ENCODE measurements at places on chromosomes 16 and 17.

GRCh38 chr16:11253009-11253994 is 2.7 kb downstream of the SOCS1 start:
- peak; percentile 68 for DNase-seq

DNA sequence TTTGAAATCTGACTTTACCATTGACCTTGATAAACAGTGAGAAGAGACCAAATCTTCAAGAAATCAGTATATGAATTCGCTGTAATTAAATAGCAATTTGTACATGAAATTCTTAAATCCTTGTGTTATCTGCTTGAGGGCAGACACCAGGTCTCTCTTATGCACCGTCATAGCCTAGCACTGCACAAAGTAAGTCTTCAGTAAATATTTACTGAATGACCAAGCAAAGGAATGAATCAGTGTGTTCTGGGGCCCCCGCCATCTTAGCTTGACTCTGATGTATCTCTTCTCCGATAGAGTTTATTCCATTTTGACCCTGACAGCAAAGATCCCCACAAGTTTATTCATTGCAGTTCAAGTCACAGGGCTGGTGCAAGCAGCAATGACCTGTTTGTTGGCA is 328.0 kb downstream of the TMEM114 start:
- no peak for DNase-seq

GRCh38 chr17:21174713-21175112 is 39.2 kb downstream of the TMEM11 start:
- DNase-seq = no peak

DNA sequence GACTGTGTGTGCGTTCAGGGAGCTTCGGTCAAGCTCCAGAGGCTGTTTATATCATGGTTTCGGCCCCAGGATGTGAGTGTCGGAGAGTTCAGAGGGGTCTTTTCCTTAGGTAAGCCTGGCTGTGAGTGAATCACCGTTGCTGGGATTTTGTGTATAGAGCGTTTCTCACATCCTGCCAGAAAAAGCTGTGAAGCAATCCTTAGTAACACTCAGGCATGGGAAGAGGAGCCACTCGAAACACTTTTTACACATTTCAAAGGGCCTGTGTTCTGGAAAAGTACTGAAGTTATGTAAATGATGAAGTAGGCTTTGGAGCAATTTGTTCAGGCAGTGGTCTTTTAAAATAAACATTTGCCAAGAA is 662 bp downstream of the PGS1 start:
- no peak for DNase-seq

DNA sequence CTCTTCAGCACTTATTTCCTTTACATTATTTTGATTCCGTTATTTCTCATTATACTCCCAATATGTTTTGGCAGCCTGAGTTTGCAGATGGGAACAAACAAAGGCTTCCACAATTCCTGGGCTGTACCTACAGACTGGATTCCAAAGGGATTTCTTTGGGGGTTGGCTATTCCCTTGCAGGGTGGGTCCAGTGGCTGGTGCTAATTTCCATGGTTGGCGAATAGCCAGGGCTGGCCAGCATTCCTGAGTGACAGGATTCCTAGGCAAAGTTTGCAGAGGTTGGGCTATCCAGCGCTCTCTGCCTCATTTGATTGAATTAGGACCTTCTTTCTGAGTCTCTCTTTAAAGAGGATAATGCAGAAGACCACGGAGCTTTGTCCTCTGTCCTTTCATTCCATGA is 207.4 kb downstream of the MAF start:
- no peak for DNase-seq

DNA sequence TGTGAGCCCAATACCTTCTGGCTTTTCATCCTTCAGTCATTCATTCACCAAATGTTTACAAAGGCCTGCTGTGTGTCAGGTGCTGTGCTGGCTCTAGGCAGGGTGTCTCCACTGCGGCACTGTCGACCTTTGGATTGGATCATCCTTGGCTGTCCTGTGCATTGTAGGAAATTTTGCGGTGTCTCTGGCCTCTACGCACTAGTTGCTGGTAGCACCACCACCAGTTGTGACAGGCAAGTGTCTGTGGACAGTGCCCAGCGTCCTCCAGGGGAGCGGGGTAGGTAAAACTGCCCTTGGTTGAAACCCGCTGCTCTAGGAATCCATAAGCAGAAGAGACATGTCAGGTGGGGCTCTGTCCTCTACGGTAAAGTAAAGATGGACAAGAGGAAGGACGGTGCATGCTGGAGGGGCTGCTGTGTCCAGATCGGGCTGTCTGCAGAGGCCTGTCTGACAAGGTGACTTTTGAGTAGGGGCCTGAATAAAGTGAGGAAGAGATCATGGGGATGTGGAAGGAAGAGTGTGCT is 123.7 kb downstream of the SNX29 start:
- no peak for DNase-seq

DNA sequence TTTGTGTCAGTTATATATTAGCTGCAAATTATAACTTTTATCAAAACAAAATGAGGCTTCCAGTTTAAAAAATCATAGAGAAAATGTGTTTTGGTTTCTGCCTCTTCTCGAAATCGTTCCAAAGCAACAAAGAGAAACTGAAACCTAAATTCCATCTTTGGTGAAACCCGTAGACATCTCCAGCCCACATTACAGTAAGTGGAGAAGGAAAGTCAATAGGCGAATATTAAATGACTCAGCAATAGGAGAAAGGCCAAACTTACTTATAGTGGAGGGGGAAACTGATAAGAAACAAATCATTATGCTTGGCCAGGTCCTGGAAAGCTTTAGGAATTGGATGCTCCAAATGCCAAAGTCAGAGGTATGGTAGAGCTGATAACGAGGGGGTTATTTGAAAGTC is 103.0 kb upstream of the SHISA6 start:
- no peak for DNase-seq

GRCh38 chr17:40355804-40356758 is 8.5 kb downstream of the GJD3 start:
- DNase-seq = no peak

DNA sequence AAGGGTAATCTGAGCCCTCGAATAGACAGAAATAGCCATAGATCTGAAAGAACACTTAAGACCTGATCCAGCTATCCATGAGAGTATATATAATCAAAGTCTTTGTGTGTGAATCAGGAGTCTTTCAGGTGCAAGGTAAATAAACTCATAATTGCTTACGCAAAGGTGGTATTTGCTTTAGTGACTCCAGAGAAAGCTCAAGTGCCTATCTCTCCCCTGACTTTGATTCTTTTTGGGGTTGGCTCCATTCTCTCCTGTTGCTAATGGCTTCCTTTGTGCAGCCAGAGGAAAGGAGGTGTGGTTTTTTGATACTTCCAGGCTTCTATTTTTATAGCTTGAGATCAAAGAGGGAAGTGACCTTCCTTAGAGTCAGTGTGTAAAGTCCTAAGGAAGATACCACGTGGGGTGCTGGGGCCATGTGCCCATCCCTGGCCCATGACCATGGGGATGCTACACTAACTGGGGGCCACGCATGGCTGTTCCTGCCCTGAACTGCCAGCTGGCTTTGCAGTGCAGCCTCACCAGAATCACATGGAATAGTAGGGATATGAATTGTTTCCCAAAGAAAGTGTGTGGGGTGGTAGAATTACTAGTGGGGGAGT is 45.8 kb downstream of the TENT4B start:
- no peak for DNase-seq

DNA sequence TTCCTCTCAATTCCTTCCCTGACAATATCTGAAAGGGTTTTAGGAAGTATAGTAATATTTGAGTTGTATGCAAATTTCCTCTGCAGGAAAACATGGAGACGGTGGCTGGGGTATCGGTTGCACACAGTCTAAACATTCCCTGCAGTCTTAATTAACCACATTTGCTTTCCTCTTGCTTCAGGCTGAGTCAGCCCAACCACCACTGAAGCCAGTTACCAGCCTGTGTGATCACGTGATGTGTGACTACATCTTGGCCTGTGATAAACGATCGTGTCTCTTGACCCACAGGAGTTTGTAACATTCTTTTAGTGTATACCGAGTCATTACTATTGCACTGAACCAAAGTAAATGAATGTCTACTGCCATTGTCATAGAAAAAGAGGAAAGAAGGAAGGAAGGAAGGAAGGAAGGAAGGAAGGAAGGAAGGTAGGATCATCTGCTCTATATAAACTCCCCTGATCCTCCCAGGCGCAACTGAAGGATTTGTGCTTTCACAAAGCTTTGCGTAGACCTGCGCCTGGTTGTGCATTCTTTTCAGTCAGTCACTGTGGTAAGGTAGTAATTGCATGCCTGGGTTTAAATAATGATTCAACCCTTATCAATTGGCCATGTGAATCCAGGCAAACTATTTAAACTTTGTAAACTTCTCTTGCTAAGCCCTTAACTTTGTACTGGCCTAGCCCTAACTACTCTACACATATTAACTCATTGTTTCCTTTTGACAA is 280.6 kb upstream of the SALL1 start:
- DNase-seq = no peak

DNA sequence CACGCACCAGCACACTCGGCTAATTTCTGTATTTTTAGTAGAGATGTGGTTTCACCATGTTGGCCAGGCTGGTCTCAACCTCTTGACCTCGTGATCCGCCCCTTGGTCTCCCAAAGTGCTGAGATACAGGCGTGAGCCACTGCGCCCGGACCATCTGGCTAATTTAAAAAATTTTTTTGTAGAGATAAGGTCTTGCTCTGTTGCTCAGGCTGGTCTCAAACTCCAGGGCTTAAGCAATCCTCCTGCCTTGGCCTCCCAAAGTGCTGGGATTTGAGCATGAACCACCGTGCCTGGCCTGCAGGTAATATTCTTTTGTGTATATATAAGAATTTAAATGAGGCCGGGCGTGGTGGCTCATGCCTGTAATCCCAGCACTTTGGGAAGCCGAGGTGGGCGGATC is 115.0 kb downstream of the RPTOR start:
- DNase-seq = no peak

GRCh38 chr16:70482624-70483023 is 28.2 kb downstream of the FCSK start:
- no peak for DNase-seq

GRCh38 chr17:57665128-57665527 is 80.0 kb downstream of the CCDC182 start:
- DNase-seq = no peak

- no peak for DNase-seq
These were observed 7.6 kb upstream of the LCAT start for GRCh38 chr16:67951485-67951884.

DNA sequence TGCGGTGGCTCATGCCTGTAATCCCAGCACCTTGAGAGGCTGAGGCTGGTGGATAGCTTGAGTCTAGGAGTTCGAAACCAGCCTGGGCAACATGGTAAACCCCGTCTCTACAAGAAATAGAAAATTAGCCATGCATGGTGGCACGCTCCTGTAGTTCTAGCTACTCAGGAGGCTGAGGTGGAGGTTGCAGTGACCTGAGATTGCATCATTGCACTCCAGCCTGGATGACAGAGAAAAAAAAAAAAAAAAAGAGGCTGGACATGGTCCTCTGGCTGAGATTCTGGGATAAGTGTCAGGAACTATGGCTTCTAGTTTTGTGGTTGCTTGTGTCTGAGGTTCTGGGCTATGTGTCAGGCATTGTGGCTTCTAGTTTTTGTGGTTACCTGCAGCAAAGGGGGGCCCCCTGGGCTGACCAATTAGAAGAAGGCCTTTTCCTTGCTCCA is 7.0 kb downstream of the KSR1 start:
- DNase-seq = no peak

DNA sequence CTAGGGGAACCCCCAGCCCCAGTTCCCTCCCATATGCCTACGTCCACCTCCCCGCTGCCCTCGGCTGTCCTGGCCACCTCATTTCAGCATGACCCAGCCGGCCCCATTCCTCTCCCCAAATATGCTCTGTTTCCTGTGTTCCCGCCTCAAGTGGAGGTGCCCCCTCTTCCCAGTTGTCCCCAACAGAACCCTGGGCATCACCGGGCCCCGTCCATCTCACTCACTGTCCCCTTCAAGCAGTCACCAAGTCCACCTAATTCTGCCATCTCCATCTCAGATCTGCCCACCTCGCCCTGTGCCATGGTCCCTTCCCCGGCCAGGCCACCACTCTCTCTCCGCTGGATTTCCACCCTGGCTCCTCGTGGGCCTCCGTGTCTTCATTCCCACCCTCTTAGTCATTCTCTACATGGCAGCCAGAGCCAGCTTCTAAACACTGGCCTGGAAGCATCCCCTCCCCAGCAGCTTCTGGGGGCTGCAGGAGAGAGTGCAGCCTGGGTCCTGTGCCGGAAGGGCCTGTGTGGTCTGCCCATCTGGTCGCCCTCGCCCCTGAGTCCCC is 12.8 kb downstream of the CDK3 start:
- no peak for DNase-seq

DNA sequence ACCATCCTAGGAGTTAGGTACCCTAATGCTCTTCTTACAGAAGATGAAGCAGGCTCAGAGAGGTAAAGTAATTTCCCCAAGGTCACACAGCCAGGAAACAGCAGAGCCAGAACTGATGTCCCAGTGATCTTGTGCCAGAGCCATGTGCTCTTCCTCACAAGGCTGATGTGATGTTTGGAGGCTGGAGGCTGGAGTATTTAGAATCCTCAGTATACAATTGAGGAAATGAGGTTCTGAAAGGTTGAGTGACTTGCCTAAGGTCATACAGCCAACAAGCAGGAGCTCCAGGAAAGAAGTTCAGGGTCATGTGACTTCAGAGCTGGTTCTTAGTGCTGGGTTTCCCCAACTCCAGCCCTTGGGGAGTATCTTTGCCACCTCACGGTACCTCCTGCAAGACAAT is 18.5 kb downstream of the ITPRIPL2 start:
- DNase-seq = no peak

GRCh38 chr16:54654429-54654828 is 276.2 kb upstream of the IRX5 start:
- DNase-seq = no peak

DNA sequence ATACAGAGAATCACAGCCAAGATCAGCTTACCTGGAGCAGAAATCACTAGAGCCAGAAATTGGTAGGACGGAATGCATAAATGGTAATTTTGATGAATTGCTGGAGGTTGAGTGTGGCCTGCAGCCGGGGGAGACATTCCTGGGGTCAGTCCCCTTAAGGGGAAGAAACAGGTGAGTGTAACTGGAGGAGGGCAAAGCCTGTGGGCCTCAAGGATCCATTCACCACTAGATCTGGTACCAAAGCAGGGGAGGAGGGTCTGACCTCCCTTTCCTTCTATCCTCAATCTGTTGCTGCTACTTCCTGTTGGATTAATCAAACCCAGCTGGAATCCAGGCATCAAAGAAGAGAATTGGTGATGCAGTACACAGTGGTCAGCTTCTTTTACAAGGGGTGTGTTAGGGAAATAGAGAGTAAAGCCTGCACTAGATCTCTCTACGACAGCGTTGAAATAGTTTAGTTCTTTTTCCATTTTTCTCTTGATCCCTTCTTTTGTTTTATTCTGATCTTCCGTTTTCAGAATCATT is 8.6 kb upstream of the ABCA9 start:
- no peak for DNase-seq

GRCh38 chr16:84448444-84448843 is 56.0 kb downstream of the MEAK7 start:
- no peak for DNase-seq

DNA sequence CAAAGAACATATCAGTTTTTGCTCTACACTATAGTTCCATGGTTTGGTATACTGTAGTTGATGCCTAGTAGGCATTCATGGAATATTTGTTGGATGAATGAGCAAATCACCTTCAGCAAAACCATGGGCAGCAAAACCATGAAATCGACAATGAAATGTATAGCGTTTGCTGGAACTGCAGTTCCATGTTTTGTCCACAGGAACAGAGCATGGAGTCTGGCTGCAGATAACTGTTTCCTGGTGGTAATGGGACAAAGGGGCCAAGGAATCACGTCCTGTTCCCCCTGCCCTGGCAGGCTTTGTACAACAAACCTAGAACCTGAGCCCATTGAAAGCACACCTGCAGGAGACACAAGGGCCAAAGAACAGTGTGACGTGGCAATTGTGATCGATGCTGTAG is 101.1 kb downstream of the USP31 start:
- DNase-seq = no peak

- DNase-seq = no peak
These were observed 17.7 kb downstream of the TCF25 start for GRCh38 chr16:89890886-89891657.

- DNase-seq = no peak
These were observed 8.6 kb upstream of the CCL2 start for GRCh38 chr17:34246446-34246845.

Data from activated naive CD8-positive, alpha-beta T cell treated with anti-CD3 and anti-CD28 coated beads, Interleukin-2, amount 50 U/mL, for 24 hours (primary cell).